Left ventricle myocardium inferior (tissue), 1 donor: ENCODE measurements at places on chromosomes 2 and 18.

DNA sequence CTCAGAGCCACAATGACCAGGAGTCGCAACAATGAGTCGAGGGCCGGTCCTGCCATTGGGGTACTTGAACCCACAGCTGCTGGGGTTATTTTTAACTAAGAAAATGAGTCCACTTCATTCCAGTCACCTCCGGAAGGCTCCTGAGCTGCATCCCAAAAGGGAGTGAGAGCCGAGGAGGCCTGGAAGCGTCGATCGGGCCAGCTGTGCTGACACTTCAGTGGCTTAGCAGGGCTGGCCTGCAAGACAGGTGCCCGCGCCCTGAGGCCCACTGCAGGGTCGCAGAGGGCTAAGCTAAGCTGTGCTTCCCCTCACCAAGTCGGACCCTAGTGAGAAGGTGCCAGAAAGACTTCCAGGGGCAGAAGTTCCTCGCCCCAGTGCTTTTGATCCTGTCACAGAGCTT lies 21.1 kb downstream of the TBC1D8 start:
- H3K4me3 ChIP-seq = no peak overlapping the region
- DNase-seq = no peak
- peaks cover 64% of the 10 kb centered on the region for H3K4me1 ChIP-seq

- H3K36me3 ChIP-seq = peaks cover 6% of the 10 kb centered on the region
- H3K27ac ChIP-seq = no peak overlapping the region
- DNase-seq = no peak
- no peak overlapping the region for H3K4me3 ChIP-seq
Measured at GRCh38 chr2:228103379-228103778, 78.1 kb downstream of the SPHKAP start.

GRCh38 chr18:77042583-77042982 lies 90.0 kb downstream of the MBP start:
- no peaks in the 10 kb centered on the region for H3K27me3 ChIP-seq
- DNase-seq = peak; percentile 48
- H3K4me3 ChIP-seq = no peak overlapping the region

GRCh38 chr2:111204706-111205105 lies 84.0 kb downstream of the BCL2L11 start:
- DNase-seq = no peak
- H3K4me1 ChIP-seq = no peaks in the 10 kb centered on the region
- no peak overlapping the region for H3K4me3 ChIP-seq
- H3K27ac ChIP-seq = no peak overlapping the region

- H3K36me3 ChIP-seq = no peaks in the 10 kb centered on the region
- no peak for DNase-seq
- H3K27me3 ChIP-seq = no peaks in the 10 kb centered on the region
- H3K4me1 ChIP-seq = peaks cover 63% of the 10 kb centered on the region
- no peak overlapping the region for H3K4me3 ChIP-seq
Measured at GRCh38 chr2:163669506-163669905, 66.3 kb downstream of the FIGN start.

DNA sequence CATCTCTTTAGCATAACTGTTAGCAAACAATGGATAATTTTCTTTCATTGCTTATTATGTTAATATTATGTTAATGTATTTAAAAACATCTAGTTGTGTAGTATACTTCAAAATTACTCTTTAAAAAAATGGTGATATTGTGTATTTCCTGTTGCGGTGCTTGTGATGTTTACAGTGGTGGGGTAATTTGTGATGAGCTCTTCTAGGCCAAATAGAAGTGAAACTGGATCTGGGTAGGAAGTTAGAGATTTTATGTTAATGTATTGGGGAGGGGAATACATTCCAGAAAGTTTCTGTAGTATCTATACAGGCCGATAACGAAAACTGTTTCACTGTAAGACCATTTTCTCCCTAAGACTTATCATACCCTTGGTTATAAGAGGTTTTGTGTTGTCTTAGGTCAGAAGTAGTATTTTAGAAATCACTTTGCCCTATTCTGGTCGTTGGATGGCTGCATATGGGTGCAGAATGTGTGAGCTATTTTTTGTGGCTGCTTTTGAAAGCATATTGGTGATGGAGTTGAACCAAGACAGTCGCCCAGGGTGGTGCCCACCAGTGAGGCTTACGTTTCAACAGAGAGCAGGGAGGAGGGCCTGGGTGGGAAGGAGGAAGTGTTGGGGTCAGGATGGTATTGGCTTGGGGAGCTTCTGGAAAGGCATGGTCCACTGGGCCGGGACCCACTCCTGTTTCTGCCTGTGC lies 5.8 kb downstream of the TSHZ1 start:
- H3K27ac ChIP-seq = peak overlapping the region; percentile 93
- H3K27me3 ChIP-seq = no peaks in the 10 kb centered on the region
- H3K4me1 ChIP-seq = peaks cover 96% of the 10 kb centered on the region
- H3K36me3 ChIP-seq = no peaks in the 10 kb centered on the region

DNA sequence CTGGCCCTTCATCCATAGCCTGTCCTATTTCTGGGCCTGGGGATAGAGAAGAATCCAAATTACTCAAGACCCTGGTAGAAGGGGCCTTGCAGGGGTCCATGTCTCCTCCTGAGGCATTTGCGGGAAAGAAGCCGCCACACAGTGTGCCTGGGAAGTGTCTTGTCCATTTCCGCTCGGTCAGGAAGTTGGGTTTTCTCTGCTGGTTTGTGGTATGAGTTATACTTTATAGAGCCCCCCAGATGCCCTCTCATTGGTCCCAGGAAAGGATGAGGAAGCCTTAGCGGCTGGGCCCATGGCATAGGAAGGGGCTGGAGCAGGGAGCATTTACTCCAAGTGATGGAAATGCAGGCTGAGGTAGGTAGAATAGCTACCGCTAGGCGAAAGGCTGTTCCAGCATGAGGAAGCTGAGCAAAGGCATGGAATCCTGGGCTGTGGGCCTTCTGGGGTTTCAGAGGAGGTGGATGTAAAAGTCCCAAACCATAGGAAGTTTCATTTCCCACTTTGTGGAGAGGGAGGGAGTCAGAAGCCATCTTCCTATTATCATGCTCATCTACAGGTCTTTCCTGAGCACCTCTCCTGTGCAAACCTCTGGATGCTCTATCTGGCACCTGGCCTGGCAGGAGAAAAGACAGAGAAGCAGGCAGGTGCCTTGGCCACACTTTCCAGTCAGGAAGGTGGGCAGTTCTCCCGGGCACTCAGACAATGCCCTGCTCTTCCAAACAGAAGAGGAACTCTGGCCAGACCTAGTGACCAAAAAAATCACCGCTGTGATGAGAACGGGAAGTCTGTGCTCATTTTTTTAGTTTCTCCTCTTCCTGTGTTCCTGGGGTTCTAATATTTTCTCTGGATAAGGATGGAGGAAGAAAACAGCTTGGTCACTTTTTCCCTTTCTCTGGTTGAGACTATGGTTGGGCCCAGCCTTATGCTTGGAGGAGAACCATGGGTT lies 2.6 kb upstream of the CD207 start:
- H3K4me1 ChIP-seq = no peaks in the 10 kb centered on the region
- H3K36me3 ChIP-seq = no peaks in the 10 kb centered on the region
- peaks cover 36% of the 10 kb centered on the region for H3K27me3 ChIP-seq
- no peak for DNase-seq
- no peak overlapping the region for H3K4me3 ChIP-seq

- no peaks in the 10 kb centered on the region for H3K36me3 ChIP-seq
- peaks cover 8% of the 10 kb centered on the region for H3K4me1 ChIP-seq
- H3K4me3 ChIP-seq = no peak overlapping the region
- no peaks in the 10 kb centered on the region for H3K27me3 ChIP-seq
Measured at GRCh38 chr2:157413326-157414035, 30.4 kb downstream of the CYTIP start.

GRCh38 chr18:70758780-70759179 lies 469.9 kb downstream of the SOCS6 start:
- no peak overlapping the region for H3K4me3 ChIP-seq
- H3K36me3 ChIP-seq = no peaks in the 10 kb centered on the region
- H3K27ac ChIP-seq = no peak overlapping the region
- no peak for DNase-seq
- H3K27me3 ChIP-seq = no peaks in the 10 kb centered on the region

DNA sequence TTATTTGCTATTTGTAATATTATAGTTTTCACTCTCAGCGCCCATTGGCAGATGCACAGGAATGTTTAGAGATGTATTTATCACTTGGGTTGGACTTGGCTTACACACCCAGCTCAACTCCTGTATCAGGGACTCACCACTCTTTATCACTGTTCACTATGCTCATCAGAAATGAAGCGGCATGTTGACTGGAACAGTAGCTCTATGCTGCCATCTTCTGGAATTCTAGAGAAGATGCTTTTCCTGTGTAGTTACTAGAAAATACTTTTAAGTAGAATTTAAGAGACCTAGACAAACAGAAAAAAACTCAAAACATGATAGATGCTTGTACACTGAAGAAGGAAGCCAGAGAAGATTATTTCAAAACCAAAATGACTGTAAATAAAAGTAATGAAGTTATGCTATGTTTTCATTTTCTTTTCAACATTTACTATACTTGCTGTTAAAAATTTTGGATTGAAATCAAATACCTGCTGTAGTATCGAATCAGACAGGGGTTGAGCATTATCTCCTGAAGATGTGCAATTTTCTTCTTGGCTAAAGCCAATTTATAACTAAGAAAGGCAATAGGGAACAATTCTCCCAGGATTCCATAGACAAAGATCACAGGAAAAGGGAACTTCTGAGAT lies 47.4 kb upstream of the NXPH2 start:
- DNase-seq = no peak
- H3K36me3 ChIP-seq = no peaks in the 10 kb centered on the region
- no peaks in the 10 kb centered on the region for H3K4me1 ChIP-seq
- H3K27ac ChIP-seq = no peak overlapping the region
- H3K4me3 ChIP-seq = no peak overlapping the region

- peaks cover 11% of the 10 kb centered on the region for H3K36me3 ChIP-seq
- no peak for DNase-seq
- H3K4me3 ChIP-seq = peak overlapping the region; percentile 53
- H3K27ac ChIP-seq = peak overlapping the region; percentile 42
- no peaks in the 10 kb centered on the region for H3K27me3 ChIP-seq
Measured at GRCh38 chr18:70046207-70046606, 98.5 kb upstream of the CD226 start.

DNA sequence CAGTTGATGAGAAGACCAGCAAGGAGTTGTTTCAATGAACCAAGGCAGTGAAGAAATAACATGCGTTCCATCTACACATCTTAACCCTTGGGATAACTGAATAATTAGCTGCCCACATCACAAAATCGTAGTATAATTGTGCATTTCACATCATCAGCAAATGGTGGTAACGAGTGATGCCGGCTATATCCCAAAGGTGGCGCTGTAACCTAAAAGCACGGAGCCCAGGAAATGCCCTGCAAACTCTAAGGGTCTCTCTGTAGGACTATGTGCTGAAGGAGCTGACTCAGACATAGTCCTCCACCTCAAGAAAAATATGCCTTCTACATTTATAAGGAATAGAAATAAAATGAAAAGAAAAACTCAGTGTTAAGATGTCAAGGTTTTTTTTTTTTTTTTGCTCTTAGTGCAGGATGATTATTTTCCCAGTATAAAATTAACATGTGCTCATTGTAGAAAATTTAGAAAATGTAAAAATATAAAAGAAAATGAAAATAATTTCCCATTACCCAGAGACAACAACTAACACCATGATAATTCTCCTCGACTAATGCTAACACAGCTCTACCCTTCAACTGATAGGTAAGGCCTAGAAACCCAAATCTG lies 23.1 kb upstream of the DSG3 start:
- no peaks in the 10 kb centered on the region for H3K27me3 ChIP-seq
- DNase-seq = no peak
- no peak overlapping the region for H3K27ac ChIP-seq

DNA sequence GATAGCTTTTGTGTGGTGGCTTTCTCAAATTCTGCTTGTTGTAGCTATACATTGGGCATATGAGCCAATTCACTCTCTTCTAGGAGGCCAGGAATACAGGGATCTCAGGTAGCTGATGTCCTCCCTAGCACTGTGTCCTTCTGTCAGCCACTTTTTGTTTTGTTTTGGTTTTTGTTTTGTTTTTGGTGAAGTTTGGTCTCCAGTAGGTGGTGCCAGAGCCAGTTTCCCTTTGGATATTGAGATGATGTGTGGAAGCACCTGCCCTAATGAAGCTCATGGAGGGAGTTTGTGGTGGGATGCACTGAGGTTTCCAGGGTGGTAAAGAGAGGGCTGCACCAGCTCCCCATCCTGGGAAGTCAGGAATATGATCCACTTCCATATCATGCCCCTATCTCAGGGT lies 100.5 kb upstream of the VWC2L start:
- no peak for DNase-seq
- H3K4me3 ChIP-seq = no peak overlapping the region
- H3K27ac ChIP-seq = no peak overlapping the region
- H3K27me3 ChIP-seq = no peaks in the 10 kb centered on the region

GRCh38 chr2:43340945-43341356 lies 114.5 kb upstream of the ZFP36L2 start:
- no peaks in the 10 kb centered on the region for H3K27me3 ChIP-seq
- peaks cover 77% of the 10 kb centered on the region for H3K4me1 ChIP-seq
- H3K27ac ChIP-seq = peak overlapping the region; percentile 89
- no peak overlapping the region for H3K4me3 ChIP-seq
- no peaks in the 10 kb centered on the region for H3K36me3 ChIP-seq

DNA sequence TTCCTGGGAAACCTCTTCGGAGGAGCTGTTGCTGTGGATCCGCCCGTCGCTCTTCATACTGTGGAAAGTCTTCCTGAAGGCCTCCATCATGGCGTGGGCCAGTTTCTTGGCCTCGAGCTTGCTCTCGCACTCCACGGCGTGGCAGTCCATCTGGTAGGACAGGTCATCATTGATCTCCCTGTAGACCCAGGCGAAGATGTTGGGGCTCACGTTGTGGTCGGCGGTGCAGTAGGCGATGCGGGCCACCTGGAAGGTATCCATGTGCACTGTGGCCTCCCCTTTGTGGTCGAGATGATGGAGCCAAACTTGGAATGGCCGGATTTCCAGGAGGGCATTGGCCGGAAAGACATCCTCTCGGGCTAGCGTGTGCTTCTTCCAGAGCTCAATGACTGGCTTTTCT lies 245.4 kb downstream of the PID1 start:
- no peak overlapping the region for H3K4me3 ChIP-seq
- no peaks in the 10 kb centered on the region for H3K27me3 ChIP-seq
- H3K27ac ChIP-seq = no peak overlapping the region

DNA sequence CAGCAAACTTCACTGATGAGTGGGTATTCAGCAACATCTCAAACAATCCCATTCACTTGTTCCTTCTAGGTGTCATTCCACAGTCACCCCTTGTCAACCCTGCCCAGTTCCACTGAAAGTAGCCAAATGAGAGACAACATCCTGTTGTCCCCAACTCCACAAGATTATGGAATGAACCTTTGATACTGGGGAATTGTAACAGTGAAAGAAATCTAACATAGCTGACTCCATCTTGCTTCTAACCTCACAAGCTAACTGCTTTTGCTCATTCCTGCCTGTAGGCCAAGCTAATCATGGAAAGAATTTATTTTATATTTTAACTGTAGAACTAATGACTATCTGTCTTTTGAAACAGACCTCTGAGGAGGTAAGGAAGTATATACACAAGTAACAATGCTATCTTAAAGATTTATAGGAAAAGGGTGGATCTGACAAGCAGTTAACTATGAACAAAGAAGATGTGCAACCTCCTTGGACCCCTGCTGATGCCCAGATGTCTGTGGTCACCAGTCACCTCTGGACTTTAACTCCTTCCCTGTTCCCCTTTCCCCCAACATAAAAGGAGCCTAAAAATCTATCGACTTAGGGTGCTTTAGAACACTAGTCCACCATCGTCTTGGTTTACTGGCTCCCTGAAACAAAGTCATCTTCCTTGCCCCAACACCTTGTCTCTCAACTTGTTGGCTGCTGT lies 6.9 kb upstream of the ANXA4 start:
- no peaks in the 10 kb centered on the region for H3K36me3 ChIP-seq
- H3K27me3 ChIP-seq = no peaks in the 10 kb centered on the region
- peaks cover 10% of the 10 kb centered on the region for H3K4me1 ChIP-seq
- no peak overlapping the region for H3K27ac ChIP-seq
